Stimulated activated CD8-positive, alpha-beta memory T cell treated with anti-CD3 and anti-CD28 coated beads, Interleukin-2, amount 100 ng/mL, for 48 hours (primary cell): ENCODE measurements at places on chromosomes 5 and 9.

DNA sequence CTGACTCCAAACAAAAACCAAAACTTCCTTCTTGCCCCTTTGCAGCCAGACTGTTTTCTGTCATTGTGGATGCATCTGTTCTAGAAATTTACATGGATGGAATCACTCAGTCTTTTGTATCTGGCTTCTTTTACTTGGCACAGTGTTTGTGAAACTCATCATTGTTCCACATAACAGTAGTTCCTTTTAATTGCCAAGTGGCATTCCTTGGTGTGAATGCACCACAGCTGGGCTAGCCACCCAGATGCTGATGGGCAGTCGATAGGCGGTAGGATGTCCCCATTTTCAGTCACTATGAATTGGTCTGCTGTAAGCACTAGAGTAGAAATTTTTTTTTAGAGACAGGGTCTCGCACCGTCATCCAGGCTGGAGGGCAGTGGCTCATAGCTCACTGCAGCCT, 6.3 kb upstream of the CLPTM1L start:
- no peak for DNase-seq

DNA sequence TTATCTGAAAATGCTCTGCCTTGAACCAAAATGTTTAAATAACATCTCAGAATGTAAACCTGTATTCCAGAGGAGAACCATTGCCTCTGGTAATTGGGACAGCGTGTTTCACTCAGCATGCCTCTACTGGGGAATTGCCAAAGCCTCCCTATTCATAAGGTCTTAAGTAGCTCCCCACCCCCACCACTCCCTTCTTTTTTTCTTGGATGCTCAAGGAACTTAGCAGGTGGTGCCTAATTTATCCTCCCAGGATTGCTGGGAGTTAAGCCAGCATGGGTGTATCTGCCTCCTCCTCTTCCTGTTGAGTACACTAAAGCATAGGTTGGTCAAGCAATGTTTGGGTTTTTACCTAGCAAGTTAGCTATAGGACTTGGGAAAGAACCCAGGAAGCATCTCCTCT, 220.2 kb downstream of the DMAC1 start:
- DNase-seq: no peak

- no peak for DNase-seq
Observed at GRCh38 chr5:72951671-72952468, 4.0 kb upstream of the FCHO2 start.

DNA sequence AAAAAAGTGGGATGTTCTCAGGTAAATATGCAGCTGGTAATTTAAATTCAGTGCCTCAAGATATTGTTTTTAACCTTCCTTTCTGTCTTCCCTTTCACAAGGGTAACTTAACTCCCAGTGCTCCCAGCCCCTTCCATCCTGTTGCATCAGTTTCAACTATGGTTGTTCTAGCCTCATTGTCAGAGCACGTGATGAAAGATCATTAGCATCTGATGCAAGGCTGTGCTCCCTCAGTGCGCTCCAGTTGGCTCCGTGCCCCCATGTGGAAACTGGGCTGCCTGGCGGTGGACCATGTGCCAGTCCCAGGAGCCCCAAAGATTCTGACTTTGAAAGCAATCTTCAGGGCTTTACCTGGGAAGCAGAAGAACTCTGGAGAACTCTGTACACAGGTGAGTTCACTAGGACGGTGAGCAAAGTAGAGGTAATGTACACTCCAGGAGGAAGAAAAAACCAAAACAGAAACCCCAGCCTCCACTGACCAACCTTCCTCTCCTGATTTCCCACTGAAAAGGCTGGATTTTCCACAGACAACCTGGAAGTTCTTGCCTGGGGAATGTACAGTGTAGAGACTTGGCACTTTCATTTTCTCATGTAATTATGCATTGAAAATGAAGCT, 96.9 kb downstream of the SLC1A3 start:
- no peak for DNase-seq

GRCh38 chr9:94631599-94631998, 7.7 kb downstream of the FBP1 start:
- DNase-seq: no peak

- no peak for DNase-seq
Observed at GRCh38 chr5:79143684-79144379, 32.2 kb downstream of the BHMT start.

DNA sequence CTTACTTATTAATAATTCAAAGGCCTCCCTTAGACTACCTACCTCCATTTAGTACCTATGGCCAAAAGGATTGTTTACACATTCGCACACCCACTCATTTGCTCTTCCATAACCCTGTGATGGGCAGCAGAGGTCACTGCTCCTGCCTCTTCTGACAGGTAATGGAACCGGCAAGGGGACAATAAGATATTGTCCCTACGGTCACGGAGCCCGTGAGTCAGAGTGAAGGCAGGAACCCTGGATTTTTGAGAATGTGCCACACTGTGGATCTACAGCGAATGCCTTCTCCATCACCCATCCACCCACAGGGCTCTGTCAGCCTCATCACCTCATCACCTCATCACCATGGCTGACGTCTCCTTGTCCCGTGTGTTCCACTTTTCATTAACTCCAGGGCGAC, 132.3 kb downstream of the MYO10 start:
- DNase-seq: no peak

- no peak for DNase-seq
Observed at GRCh38 chr5:68182094-68182493, 33.5 kb upstream of the PIK3R1 start.

- DNase-seq: no peak
Observed at GRCh38 chr5:33073881-33074327, 362.8 kb downstream of the NPR3 start.

DNA sequence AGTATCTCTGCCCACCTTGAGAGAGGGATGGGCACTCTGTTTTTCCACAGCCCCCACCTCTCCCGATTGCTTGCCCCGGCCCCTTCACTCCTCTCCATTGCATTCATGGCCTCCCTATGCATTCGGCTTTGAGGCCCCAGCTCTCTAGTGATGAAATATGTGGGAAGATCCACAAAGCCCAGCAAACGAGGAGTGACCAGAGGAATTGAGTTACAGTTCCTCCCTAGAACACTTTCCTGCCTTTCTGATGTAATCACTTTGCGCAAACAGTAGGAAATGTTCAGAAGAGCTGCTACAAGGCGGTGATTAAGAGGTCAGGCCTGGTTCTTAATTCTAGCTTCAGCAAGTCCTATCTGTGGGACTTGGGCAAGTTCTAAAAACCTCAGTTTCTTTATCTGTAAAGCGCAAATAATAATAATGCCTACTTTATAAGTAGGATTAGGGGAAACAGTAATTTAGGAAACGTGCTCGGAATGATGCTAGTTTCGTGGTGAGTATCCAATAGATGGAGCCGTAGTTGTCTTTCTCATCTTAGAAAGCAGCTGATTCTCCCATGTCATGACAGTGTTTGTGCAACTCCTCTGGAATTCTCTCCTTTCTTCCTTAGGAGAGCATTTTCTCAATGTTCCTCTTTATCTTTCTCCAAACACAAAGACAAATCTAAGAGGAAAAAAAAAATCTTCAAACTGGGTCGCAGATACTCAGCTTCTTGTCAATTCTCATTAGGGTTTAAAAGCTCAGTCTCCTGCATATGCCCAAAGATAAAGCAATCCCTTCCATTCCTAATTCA, 99.5 kb upstream of the MSX2 start:
- DNase-seq: no peak

GRCh38 chr5:176296-176823, 14.9 kb upstream of the LRRC14B start:
- DNase-seq: no peak

DNA sequence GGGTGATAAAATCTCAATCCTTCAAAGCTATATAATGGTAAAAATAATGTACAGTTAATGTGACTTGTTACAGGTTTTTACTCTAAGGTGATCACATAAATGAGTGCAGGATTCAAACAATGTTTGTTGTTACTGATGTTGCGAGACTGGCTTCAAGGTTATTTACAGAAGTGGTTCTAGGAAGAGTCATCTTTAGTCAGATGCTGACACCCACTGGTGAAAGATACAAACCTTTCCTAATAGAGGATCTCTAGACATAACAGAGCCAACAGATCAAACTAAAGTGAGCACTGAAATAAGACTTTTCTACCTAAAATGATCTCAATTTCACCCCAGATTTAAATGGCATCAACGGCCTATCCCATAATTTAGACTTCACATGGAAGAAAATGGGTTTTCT, 20.2 kb downstream of the ARSB start:
- no peak for DNase-seq

DNA sequence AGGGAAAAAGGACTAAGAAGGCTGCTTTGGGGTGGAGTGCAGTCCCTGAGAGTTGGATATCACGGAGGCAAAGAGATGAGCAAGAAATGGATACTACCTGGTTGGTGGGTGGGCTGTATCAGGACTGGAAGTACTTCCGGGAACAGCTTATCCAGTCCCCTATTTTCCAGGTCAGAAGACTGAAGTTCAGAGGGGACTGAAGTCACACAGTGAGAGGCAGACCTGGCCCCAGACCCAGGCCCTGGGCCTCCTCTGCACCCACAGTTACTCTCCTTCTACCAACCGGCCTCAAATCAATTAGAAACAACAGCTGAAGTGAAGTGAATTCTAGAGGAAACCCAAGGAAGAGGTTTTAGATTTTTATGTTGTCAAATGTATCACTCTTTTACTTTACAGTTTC, 93.6 kb upstream of the ALDH1B1 start:
- no peak for DNase-seq

GRCh38 chr5:403995-404394, 39.0 kb upstream of the EXOC3 start:
- no peak for DNase-seq

- DNase-seq: no peak
Observed at GRCh38 chr5:63613442-63613841, 348.8 kb downstream of the HTR1A start.

GRCh38 chr5:170628691-170629565, 125.1 kb downstream of the KCNIP1 start:
- DNase-seq: no peak

GRCh38 chr5:16544607-16545374, 72.0 kb downstream of the RETREG1 start:
- no peak for DNase-seq

GRCh38 chr5:107781451-107781850, 110.7 kb upstream of the EFNA5 start:
- DNase-seq: no peak

DNA sequence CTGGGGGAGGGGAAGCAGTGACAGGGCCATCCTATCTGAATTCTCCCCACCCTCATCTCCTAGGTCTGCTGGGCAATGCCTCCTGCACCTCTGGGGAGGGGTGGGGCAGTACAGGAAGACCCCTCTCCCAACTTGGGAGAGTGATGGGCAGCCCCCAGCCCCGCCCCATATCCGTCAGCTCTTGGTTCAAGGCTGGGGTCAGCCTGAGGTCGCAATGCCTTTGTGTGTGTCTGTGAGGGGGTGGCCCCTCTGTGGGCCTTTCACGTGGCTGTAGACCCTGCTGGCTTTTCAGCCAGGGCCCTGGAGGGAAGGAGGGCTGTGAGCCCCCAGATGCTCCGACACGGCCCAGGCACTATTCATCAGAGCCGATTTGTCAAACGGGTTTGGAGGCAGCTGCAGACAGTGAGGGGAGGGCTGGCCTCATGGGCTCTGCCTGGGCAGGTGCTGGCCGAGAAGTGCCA, 49.5 kb upstream of the RNU6ATAC start:
- no peak for DNase-seq

GRCh38 chr5:132280371-132281240, 13.6 kb upstream of the SLC22A4 start:
- no peak for DNase-seq

DNA sequence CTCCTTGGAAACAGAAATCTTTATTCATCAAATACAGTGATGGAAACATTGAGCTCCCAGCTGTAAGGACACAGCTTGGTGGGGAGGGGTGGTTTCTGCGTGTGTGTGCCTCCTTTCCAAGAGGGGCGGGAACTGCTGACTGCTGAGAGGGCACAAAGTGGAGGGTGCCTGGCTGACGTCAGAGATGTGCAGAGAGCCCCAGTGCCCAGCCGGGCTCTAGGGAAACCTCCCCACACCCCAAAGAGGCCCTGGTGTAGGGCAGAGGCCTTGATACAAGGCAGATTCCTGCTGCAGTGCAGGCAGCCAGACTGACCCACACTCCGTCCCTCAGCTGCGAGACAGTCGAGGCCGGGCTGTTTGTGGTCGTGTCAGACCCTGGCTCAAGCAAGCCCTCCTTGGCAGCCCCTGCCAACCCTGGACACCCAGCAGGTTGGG, 191.0 kb downstream of the CACNA1B start:
- DNase-seq: no peak

DNA sequence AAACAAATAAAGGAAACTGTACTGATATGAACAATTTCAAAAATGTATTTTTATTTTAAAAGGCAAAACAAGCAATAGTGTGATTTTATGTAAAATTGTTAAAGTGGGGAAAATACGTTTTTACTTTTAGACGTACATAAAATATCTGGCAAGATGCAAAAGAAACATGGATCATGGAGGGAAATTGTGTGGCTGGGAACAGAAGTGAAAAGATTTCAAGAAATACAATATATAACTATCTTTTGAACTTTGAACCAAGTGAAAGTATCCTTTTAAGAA, 1.5 kb upstream of the ZNF367 start:
- no peak for DNase-seq

DNA sequence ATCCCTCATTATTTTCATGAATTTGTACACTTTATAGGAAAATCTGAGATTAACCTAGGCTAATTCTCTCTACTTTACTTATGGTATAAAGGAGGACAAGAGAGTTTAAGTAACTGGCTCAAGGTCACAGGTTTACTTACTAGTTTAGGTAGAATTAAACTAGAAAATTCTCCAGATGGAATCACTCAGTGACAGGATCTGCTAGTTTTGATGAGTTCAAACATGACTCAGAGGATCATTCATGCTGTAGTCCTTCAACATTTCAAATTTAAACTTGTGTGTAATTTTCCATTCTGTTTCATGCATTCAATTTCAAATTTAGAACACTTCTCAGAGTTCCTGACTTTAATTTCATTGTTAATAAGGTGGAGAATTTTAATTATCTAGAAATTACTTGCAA, 485.7 kb upstream of the TUSC1 start:
- DNase-seq: no peak

- DNase-seq: no peak
Observed at GRCh38 chr9:35646153-35646532, 4.6 kb downstream of the SIT1 start.

DNA sequence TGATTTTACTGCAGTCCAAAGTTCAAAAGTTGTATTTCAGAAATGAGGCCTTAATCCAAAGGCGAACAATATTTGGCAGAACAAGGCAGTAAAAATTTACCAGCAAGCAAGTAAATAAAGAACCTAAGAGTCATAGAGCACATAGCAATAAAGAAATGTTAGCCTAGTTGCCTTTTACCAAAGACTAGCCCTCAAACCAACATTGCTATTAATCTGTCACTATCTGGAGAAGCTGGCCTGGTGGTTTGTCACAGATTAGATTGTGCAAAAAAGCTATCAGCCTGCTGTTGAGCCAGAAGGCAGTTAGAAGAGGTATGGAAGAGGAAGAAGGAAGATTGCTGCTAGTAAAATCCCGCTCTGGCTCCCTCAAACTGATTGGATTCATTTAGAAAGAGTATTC, 304.7 kb upstream of the KLF4 start:
- no peak for DNase-seq

- no peak for DNase-seq
Observed at GRCh38 chr5:68196876-68197275, 18.7 kb upstream of the PIK3R1 start.
